NB4 (cell line): ENCODE measurements at places on chromosomes 5 and 9.
A peak's percentile ranks its signal among the peaks of the same experiment; 100 is the strongest.

GRCh38 chr5:37272511-37272910 is 23.3 kb upstream of the CPLANE1 start:
- DNase-seq: no peak

DNA sequence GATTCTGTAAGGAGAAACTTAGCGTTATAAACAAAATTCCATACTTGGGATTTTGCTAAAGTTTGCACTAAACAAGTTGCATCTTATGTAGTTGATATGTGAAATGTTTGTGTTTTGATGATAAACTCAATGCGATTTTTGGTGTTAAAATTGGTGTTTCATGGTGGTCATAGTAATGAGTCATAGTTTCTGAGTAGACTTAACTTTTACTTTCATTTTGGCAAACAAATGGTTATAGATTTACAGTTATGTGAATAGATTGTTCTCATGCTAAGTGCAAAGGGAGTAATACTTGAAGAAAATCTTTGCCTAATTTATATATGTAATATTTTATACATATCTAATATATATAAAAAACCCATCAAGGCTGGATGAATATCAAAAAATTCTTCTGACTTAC is 107.3 kb upstream of the ELAVL2 start:
- no peak for DNase-seq

DNA sequence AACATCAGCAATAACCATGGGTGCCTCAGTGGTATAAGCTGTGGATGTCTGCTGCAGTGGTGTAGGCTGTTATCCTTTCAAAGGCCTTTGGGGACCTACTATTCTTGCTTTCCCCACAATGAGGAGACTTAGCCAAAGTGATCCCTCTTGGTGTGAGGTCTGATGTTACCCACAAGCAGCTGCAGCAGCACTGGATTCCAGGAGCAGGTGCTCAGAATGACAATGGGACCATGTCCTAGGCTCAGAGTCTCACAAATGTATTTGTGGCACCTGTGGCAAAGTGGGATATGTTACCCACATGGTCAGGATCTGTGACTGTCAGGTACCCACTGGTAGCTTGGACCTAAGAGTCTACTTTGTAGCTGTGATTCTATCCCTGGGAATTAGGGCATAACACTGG is 70.4 kb downstream of the RNF130 start:
- DNase-seq: no peak

- DNase-seq: no peak
Observed at GRCh38 chr9:4206718-4207117, 93.2 kb downstream of the GLIS3 start.

GRCh38 chr9:95920017-95920416 is 44.5 kb downstream of the ERCC6L2 start:
- DNase-seq: peak; percentile 67

GRCh38 chr5:17381932-17382331 is 116.1 kb upstream of the TAF11L2 start:
- DNase-seq: peak; percentile 53

- DNase-seq: no peak
Observed at GRCh38 chr5:17087035-17087434, 130.4 kb upstream of the BASP1 start.

DNA sequence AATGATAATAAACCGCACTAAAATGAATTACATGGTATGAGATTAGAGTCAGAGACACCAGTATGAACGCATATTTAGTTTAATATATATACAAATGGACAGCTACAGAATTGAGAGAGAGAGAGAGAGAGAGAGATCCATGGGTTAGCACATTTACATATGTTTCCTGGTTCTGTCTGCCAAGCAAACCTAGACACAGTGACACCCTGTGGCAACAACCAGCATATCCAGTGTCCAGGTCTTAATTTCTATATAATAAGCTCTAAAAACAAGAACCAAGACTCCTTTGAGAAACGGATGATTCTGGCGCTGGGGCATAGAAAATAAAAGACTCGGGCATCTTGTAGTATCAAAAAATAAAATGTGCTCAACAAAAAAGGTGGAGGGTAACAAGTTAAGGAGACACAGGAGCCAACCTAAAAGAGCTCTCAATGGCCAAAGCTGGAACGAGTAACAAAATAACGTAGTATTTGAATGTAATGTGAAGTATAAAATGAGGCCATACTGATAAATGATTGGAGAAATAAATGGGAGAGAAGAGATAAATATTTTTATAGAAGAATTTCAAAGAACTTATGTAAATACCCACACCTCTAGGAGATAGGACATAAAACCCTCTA is 84.5 kb downstream of the RFX3 start:
- DNase-seq: peak; percentile 86

GRCh38 chr5:127367946-127368465 is 77.4 kb downstream of the MEGF10 start:
- no peak for DNase-seq

GRCh38 chr5:81914696-81915095 is 57.1 kb upstream of the ATG10 start:
- no peak for DNase-seq

- DNase-seq: no peak
Observed at GRCh38 chr9:94869415-94869843, 142.9 kb downstream of the AOPEP start.

- DNase-seq: no peak
Observed at GRCh38 chr9:34387239-34387638, 10.5 kb upstream of the MYORG start.

DNA sequence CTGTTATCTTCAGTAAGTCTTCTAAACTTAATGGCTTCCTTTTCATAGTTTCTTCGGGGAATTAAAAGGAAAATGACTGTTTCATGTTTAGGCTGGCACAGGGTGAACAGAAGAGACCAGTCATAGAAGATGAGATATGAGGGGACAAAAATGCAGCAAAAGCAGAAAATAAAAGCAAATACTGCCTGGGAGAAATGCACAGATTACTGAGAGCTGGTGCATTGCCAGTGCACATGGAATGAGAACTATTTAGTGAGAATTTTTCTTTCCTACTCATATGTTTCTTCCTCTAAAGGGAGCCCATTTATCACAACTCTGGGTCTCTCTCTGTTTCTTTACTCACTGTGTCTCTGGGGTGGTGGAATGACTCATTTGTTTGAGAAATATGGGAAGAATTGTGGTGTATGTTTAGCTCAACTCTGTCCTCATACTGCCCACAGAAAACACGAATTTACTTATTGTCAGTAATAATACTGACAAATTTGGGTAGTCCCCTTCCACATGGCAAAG is 25.9 kb upstream of the ANKRD55 start:
- DNase-seq: peak; percentile 70

DNA sequence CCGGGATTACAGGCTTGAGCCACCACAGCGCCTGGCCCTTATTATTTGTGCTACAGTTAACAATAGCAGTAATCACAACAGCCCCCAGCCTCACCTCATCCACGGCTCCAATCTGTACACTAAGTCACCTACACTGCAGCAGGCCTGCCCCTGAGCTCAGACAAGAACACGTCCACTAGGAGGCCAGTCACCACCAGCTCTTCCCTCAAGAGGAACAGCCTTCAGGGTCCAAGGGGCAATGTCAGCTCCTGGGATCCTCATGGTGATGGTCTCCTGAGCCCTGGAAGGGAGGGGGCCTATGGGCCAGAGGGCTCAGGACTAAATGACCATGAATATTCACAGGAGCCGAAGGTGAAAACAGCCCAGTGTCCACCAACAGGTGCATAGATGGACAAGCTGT is 67.7 kb downstream of the VAV2 start:
- no peak for DNase-seq

DNA sequence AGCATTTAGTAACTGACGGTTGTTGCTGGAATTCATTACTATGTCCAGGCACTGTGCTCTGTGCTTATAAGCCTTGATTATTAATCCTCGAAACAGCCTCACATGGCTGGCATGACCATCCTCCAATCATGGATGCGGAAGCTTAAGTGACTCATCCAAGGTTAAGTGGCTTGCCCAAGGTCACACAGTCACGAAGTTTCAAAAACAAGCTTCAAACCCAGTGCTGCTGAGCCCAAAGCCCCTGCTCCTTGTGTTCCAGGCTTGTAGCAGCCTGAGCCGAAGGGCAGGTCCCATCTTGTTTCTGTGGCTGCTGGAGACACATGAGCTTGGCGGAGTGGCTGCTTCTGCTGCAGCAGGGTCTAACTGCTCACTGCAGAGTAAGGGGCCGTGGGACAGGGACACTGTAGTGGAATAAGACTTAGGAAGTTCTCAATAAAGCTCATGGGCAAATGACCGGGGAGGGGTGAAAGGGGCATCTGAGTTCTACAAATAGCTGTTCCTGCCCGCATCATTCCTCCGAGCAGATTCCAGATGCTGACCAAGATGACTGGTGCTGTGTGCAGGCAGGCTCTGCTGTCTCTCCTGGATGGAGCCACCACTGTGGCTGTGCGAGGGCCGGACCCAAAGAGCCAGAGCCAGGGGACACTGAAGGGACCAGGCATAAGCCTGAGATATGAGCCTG is 32.4 kb downstream of the WHRN start:
- DNase-seq: peak; percentile 31

- peak; percentile 72 for DNase-seq
Observed at GRCh38 chr9:117487555-117488175, 72.8 kb upstream of the ASTN2 start.

GRCh38 chr9:85001925-85002324 is 332.4 kb downstream of the NTRK2 start:
- DNase-seq: no peak

GRCh38 chr5:35313291-35313690 is 83.0 kb upstream of the PRLR start:
- DNase-seq: peak; percentile 63
